ENCODE measurements at places on chromosomes 1 and 21.

DNA sequence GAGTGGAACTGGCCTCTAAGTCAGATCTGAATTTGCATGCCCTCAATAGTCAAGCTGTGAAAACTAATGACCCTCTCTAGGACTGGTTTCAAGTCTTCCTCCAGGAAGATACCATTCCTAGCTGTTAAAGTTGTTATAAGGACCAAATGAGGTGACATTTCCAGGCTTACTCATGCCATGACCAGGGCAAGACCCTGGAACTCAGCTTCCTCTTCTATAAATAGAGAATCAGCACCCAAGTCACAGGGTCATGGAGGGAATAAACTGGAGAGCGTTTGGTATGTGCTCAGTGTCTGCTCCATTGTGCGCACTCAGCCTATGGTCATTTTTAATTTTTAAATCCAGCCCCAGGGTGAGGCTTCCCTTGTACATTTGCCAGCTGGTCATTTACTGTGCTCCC lies 2.5 kb downstream of the S100A9 start:
- no peak for DNase-seq

DNA sequence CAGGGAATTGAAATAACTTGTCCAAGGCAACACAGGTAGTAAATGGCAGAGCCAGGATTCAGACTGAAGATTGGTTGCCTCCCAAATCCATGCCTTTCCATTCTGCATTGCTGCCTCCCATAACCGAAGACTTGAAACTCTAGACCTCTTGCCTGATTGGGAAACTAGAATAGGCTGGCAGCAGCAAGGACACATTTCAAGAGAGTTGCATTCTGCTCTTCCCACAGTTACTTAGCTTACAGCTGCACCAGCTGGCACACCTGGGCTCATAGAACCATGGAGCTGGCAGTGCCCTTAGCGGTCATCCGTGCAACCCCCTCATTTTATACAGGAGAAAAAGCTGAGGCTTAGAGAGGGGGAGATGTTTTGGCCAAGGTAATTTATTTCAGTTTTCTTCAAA lies 8.0 kb downstream of the TRNAU1AP start:
- DNase-seq = no peak

GRCh38 chr21:46392921-46393320 lies 65.8 kb upstream of the DIP2A start:
- no peak for DNase-seq

GRCh38 chr21:44258056-44258725 lies 3.5 kb downstream of the DNMT3L start:
- DNase-seq = no peak

GRCh38 chr1:175317779-175318178 lies 125.2 kb upstream of the KIAA0040 start:
- no peak for DNase-seq

DNA sequence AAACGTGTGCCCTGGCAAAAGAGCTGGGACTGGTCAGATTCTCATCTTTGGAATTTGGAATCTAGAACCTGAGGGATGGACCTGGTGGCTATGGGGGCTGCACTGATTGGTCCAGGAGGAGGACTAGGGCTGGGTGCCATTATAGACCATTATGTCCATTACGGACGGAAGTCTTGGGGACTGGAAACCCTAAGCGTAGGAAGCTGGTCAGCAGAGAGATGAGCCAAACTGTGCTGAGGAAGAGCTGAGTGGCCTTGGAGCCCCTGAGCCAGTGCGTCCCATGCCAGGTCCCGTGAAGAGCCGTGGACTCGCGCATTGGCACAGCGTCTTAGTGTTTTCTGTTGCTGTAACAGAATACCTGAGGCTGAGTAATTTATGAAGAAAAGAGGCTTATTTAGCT lies 10.0 kb downstream of the MRAP start:
- no peak for DNase-seq

GRCh38 chr1:192513196-192513595 lies 62.4 kb upstream of the RGS1 start:
- DNase-seq = no peak

DNA sequence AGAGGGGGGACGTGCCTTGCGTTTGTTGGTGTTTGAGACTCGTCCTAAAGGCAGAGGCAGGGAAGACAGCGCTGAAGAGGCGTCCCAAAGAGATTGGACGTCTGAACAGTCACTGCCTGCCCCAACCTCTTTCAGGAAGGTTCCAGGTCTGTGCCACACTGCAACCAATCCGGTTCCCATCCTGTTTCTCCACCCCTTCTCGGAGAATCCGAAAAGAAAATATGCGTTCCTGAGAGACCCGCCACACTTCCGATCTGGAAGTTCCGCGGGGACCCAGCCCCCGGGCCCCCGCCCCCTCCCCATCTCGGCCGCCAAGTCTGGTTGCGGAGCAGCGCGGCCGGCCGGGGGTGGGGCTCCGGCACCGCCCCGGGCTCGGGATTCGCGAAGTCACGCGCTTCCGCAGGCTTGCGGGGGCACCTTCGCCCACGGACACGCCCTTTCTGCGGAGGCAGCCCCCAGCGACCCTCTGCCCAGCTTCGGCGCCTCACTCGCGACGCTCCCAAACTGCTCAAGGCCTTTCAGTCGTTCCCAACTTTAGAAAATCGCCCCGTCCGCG lies 124.5 kb upstream of the DPYD start:
- no peak for DNase-seq

DNA sequence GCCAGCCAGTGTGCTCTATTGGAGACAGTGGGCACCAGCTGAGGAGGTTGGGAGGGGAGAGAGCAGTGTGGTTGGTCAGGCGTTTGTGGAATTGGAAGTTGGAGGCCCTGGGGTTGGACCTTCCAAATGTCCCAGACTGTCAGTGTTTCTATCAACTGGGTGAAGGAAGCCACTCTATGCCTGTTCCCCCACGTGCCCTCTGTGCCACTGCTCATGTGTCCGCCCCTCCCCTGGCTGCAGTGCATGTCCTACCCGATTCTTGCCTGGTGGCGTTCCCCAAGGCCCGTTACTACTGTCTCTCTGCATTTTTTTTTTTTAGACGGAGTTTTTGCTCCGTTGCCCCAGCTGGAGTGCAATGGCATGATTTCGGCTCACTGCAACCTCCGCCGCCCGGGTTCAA lies 21.1 kb downstream of the ADORA1 start:
- DNase-seq = no peak

GRCh38 chr1:40901886-40902852 lies 40.0 kb upstream of the CITED4 start:
- DNase-seq = no peak

All from stimulated activated CD4-positive, alpha-beta T cell treated with anti-CD3 and anti-CD28 coated beads, Interleukin-15, amount 100 ng/mL, for 1 hour (primary cell).